ENCODE measurements at places on chromosomes 11 and 22.

DNA sequence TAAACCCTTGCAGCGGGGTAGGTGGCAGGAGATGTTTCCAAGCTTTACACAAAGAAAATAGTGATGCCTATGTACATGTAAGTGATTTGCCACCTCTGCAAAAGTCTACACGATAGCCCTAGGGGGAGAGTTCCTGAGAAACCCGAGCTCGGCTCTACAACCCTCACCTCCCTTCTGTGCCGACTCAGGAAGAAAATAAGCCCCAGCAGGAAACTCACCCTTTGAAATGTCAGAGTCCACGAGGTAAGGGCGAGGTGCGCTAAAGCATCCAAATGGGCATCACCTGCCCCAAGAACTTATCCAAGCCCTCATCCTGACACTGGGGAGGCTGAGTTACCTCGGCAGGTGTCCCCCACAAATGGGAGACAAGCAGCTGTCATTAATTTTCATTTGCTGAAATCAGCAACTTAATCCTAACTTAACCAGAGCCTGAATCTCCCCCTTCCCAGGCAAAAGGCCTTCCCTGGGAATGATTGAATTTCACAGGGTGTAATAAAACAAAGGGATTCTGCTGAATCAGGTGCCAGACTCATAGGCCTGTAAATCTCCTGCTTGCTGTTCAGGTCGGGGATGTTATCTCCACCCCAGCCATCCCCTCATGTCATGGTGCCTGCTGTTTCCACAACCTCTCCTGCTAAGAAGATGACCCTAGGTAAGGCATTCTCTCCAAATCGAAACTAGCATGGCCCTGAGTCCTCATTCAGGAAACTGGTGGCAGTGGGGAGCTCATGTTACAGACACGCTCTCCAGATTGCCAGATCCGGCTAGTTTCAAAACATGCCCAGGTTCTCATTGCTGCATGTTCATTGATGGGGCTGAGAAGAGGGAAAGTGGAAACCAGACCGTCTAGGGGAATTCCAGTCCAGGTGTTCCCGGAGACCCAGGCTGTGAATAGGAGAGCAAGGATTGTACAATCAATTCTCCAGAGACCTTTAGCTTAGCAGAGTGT is 105.3 kb upstream of the KIRREL3 start:
- DNase-seq, result no peak

DNA sequence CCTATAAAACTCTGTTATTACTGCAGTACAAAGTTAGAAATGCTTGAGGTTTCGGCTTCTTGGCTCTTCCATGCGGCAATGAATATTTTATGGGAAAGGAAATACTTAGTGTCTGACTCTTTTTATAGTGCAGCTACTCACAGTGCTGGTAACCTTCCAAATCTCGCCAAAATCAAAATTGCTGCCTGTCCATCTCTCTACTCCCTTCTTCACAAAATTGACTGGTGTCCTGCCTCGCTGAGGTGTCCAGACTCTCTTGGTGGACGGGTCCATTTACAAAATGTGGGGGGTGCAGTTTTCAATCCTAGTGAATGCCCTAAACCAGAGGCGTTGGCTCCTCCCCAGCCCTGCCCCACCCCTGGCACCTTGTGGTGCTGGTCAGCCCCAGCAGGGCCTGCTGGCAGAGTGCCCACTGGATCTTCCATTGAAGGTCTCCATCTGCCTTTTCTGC is 73.5 kb downstream of the ZBTB16 start:
- DNase-seq, result no peak

DNA sequence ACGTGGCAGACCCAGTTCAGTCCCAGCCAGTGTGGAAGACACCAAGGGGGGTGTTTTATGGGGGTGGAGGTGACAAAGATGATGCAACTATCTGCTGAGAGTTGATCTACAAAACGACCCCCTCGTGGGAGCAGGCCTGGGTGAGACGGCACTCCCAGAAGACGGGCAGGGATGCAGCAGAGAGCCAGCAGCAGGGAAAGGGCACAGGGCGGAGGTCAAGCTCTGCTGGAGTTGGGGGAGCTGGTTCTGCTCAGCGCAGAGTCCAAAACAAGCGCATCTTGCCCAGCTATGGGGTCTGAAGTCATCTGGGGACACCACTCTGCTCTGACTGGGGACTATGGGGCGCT is 3.9 kb downstream of the GNB1L start:
- DNase-seq, result no peak

DNA sequence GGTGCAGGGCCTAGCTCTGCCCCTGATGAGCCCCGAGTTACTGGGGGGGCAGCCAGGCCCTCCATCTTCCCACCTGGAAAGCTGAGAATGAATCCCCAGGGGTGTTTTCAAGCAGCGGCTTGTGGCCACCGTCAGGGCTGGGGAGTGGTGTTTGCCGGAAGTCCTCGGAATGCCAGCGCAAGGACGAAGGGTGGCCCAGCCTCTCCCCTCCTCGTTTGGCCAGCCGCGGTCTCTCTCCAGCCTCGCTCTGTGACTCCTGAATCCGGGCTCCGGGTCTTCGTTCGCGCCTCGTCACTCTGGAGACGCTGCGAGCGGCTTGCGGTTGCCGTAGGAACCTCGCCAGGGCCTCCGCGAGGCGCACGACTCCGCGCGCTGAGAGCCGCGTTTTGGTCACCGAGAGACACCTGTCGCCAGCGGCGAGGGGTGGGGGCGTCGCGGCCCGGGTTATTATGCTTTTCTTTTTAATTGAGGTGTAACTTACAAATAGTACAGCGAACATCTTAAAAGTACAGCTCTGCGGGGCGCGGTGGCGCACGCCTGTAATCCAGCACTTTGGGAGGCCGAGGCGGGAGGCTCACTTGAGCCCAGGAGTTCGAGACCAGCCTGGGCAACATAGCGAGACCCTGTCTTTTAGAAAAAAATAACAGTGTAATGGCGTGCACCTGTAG is 6.3 kb upstream of the KDELR3 start:
- DNase-seq, result peak; percentile 9

GRCh38 chr11:7004482-7004881 is 15.7 kb downstream of the ZNF214 start:
- no peak for DNase-seq

GRCh38 chr11:46049325-46049897 is 71.8 kb downstream of the PHF21A start:
- peak; percentile 33 for DNase-seq

- no peak for DNase-seq
Measured at GRCh38 chr22:50160947-50161346, 9.6 kb upstream of the PANX2 start.

GRCh38 chr11:119847853-119848252 is 118.9 kb upstream of the NECTIN1 start:
- DNase-seq, result no peak

GRCh38 chr22:43436868-43437267 is 25.1 kb downstream of the MPPED1 start:
- DNase-seq, result no peak

DNA sequence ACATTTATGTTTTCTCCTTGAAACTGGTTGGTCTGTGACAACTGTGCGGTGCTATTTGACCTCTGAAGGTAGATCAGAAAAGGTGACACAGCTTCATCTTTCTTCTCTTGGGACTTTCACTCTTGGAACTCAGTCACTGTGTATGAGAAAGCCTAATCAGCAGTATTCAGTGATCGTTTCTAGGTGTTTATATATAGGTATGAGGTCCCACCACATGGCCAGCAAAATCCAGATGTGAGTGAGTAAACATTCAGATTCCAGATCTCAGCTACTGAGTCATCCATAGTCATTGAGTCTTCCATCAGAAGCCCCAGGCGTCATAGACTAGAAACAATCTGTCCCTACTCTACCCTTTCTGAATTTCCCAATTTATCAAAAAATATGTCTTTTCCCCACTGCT is 117.3 kb upstream of the CTSC start:
- no peak for DNase-seq

DNA sequence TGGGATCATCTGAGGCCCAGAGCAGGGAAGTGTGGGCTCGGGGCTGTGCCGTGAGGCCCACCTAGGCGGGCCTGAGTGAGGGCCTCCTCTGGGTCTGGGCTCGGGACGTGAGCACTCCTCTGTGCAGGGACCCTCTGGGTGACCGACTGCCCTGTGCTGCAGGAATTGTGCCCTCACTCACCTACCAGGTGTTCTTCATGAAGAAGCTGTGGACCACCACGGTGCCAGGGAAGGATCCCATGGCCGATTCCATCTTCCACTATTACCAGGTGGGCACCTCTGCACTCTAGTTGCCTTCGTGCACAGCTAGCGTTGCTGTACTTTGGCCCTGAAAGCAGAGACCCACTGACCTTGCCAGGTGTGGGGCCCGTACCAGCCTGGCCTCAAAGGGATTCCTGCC is 80.5 kb downstream of the MYO7A start:
- DNase-seq, result no peak

DNA sequence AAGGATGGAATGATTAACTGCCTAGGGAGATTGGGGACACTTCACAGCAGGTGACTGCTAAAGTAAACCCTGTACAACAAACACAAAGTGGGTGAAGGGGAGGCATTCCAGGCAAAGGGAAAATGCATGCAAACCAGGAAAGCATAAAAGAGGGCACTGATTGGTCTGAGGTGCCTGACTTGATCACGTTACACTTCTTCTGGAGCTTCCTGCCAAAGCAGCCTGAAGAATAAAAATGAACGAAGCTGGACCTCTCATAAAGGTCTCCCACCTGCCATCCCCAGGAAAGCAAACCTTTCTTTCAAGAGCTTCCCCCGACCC is 46.7 kb upstream of the SCUBE2 start:
- DNase-seq, result no peak

DNA sequence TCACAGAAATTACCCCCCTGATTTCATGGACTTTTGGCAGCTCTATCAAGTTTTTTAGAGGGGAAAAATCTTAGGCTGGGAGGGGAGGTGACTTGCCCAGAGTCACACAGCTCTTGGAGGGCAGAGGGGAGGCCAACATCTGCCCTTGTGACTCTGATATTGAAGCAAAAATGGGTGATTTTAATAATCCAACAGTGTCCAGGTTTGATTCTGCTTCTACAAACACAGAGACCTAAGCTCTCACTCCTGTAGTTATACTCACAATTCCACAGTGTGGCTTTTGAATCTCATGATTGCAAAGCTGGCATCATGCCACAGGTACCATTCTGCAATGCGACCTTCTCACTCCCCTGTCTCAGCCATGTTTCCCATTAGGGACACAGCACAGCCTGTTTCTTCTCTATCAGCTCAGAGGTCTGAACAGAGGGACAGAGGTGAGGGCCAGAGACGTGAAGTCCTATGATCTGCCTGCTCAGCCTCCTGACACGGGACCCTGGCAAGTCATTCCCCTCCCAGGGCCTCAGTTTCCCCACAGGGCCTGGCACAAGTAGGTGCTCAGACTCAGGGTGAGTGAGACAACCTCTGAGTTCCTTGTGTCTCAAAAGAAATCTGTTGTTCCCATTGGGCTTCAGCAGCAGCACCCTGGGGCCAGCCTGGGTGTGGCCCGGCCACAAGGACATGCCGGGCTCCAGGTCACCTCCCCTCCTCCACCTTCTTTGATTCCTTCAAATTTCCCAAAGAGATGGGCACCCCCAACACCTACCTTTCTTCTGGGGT is 766 bp downstream of the APOL2 start:
- DNase-seq, result peak; percentile 9

GRCh38 chr11:102640946-102641345 is 15.8 kb upstream of the MMP20 start:
- no peak for DNase-seq

GRCh38 chr22:25448435-25449051 is 115.9 kb upstream of the GRK3 start:
- no peak for DNase-seq

DNA sequence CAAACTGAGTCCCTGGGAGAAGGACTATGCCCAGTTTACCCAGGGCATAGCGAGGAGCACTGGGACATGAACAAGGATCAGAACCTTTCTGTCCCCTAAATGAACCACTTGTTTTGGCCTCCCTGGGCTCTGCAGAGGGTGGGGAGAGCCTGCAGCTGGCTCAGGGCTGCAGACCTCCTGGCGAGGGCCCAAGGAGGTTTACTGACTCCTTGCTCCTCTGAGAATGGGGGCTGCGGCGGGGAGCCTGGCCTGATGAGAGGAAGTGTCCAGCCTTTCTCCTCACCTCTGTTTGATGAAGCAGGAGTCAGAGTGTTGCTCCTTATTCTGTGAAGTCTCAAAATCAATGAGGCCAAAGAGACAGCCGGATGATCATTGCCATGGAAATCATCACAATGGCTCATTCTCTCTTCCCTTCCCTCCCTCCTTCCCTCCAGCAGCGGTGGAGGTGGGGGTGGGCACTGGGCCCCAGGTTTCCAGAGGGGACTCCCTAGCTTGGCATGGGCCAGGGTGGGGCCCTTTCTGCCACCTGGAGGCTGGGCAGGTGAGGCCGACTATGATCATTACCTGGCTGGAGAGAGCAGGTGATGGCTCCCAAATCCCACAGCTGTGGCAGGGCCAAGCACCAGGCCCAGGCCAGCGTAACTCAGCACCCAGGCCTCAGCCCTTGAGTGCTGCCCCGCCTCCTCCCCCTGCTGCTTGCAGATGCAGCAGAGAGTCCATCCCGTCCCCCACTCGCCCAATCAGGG is 169.7 kb downstream of the CEP164 start:
- DNase-seq, result no peak

DNA sequence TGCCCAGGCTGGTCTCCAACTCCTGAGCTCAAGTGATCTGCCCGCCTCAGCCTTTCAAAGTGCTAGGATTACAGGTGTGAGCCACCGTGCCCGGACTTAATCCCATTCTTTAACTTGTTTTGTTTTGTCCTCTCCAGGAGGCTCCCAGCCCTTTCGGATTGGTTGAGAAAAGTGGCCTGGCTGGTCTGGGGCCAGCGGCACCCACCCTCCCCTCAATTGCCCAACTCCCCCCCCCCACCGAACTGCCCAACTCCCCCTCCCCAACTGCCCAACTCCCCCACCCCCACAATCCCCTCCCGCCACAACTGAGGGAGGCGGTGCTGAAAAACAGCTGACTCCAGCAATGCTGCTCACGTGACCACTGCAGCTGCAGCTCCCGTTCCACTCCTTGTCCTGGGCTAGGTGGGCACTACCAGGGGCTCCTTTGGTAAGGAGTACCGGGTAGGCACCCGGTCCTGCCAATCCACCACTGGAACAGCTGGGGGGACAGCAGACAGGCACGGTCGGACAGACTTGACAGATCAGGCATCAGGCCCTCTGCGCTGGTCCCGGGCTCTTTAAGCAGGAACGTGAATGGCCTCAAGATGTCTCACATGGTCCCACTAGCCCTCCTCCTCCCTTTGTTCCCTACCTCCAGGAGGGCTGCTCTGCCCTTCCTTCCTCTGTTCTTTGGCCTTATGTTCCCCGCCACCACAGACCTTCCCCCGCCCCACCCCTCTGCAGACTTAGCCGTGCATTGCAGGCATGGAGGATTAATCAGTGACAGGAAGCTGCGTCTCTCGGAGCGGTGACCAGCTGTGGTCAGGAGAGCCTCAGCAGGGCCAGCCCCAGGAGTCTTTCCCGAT is at the start of gene TCN2:
TSS of gene TCN2 (plus strand) at position 720 of the 845 bp plus-strand sequence. CDS start 158 bp downstream, outside the sequence.
- DNase-seq, result peak; percentile 21

- no peak for DNase-seq
Measured at GRCh38 chr11:94926271-94926625, 47.1 kb downstream of the CWC15 start.

DNA sequence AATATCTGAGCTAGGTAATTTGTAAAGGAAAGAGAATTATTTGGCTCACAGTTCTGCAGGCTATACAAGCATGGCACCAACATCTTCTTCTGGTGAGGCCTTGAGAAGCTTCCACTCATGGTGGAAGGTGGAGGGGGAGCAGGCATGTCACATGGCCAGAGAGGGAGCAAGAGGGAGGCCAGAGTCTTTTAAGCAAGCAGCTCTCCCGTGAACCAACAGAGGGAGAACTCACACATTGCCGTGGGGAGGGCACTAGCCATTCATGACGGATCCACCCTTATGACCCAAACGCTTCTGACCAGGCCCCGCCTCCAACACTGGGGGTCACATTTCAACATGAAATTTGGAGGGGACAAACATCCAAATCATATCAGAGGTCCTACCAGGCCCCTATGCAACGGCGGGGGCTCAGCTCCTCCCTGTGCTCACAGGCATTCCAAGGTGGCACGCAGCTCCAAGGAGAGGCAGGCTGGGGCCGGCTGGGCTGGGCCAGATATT is 4.6 kb downstream of the C11orf96 start:
- peak; percentile 4 for DNase-seq

All from AML-193 (cell line).